ENCODE measurements at places on chromosomes 16 and 17.

DNA sequence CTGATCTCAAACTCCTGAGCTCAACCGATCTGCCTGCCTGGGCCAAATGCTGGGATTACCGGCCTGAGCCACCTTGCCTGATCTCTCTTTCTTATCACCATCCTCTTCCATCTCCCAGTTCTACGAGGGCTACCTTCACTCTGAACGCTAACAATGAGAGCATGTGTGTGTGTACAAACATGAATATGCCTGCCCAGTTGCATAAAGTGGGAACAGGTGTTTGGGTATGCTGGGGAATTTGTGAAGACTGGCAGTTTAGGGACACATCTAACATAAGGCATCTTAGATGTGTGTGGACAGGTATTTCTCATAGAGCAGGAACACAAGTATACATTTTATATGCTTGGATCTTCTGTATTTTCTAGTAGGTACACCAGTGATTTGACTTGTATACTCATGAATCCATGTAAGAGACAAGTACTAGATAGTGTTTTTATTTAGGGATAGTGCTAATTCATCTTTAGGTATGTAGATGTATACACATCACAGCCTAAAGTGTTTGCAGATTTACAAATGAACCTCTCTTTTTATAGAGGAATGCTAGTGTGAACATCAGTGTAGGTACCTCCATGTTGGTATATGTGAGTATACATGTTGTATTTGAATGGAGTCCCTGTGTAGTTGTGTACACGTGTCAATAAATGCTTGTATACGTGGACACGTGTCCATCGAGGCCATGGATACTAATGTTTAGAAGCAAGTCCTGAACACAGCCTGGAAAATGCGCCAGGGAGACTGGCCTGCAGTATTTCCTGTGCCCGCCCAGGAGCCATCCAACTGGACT is 1.2 kb upstream of the DLX4 start:
- DNase-seq, result no peak

DNA sequence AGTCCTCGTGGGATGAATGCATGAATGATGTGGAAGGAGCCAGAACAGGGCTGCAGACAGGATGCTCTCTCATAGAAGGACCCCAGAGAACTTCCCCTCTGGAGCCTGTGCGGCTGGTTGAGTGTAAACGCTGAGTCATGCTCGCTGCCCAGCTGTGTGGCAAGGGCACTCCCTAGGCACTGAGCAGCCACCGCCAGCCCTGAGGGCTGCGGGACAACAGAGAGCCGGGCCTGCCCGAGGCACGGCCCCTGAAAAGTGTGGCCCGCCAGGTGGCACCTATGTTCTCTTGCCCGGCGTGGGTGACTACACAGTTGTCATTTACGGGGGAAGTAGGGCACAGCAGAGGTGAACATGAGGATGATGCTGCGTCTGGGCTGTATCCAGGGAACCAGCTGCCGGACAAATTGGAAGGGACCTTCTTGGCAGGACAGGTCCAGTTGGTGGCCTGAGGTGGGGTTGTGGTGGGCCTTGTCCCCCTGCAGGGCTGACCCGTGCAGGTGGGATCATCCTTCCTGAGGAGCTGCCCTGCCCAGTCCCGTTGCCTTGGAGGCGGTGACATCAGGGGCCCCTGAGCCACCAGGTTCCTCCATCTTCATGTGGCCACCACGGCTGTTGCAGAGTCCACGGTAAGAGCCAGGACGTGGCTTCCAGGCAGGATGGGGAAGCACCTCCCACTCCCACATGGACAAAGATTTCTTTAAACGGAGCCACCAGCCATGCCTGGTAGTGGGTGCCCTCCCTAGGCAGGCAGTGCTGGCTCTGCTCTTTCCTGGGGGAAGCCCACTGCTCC is 94.8 kb upstream of the CBX4 start:
- no peak for DNase-seq

GRCh38 chr16:10511829-10512228 is 68.6 kb downstream of the EMP2 start:
- no peak for DNase-seq

- no peak for DNase-seq
These were observed 1.1 kb downstream of the MPP2 start for GRCh38 chr17:43905985-43906852.

- no peak for DNase-seq
These were observed 20.1 kb downstream of the HSD17B2 start for GRCh38 chr16:82055117-82055516.

- DNase-seq, result peak; percentile 95
These were observed at the start of gene SLC25A10 for GRCh38 chr17:81711814-81712467. Gene SLC25A10, plus strand, starts transcription at chr17:81712284. Its CDS starts 143 bp downstream, at chr17:81712427.

- no peak for DNase-seq
These were observed 3.6 kb upstream of the PHF12 start for GRCh38 chr17:28954886-28955285.

DNA sequence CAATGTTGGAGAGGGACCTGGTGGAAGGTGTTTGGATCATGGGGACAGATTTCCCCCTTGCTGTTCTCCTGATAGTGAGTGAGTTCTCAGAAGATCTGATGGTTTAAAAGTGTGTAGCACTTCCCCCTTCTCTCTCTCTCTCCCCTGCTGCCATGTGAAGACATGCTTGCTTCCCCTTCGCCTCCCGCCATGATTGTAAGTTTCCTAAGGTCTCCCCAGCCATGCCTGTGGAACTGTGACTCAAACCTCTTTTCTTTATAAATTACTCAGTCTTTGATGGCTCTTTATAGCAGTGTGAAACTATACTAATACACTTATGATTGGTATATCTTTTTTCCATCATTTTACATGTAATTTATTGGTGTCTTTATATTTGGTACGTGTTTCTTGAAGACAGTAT is 13.4 kb downstream of the ADGRG5 start:
- no peak for DNase-seq

DNA sequence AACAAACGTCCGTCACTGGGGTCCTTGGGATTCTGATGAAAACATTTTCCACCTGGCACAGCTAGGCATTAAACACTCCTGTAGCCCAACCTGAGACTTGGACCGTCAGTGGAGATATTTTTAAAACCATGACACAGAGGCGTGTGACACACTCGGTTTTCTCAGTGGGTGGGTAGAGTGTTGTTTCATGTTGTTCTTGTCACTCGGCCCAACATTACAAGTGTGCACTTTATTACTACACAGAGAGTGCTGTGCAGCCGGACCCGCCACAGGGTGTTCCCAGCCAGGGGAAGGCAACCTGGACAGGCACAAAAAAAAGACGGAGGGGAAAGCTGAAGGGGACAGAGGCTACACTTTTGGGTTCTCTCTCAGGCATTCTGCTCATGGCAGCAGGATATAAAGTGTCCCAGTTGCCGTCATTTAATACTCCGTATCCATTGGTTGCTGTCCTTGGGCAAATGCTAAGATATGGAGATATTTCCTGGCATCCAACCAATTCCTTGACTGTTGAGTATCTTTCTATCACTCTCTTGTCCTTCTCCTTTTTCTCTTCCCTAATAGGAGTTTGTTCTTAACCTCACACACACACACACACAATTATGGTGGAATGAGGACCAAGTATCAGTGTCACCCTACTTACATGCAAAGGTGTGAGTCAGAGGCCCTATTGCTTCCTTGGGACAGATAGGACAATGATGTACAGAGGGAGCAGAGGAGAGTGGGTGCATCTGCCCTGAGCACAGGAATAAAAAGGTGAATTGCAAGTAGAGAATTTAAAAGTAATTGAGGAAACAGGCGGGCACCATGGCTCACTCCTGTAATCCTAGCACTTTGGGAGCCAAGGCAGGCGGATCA is 154.1 kb upstream of the SOX9 start:
- DNase-seq, result no peak

- no peak for DNase-seq
These were observed 215.2 kb upstream of the IRX3 start for GRCh38 chr16:54501797-54502196.

DNA sequence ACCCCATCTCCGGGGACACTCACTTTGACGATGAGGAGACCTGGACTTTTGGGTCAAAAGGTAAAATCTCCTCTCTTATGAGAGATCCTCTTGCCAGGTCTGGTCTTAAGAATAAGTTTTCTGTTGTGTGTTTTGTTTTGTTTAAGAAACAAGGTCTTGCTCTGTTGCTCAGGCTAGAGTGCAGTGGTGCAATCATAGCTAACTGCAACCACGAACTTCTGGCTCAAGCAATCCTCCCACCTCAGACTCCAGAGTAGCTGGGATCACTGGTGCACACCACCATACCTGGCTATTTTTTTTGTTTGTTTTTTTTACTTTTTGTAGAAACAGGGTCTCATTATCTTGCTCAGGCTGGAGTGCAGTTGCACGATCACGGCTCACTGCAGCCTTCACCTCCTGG is 4.1 kb downstream of the MMP25 start:
- no peak for DNase-seq

- no peak for DNase-seq
These were observed 164.6 kb downstream of the CYLD start for GRCh38 chr16:50906454-50906853.

DNA sequence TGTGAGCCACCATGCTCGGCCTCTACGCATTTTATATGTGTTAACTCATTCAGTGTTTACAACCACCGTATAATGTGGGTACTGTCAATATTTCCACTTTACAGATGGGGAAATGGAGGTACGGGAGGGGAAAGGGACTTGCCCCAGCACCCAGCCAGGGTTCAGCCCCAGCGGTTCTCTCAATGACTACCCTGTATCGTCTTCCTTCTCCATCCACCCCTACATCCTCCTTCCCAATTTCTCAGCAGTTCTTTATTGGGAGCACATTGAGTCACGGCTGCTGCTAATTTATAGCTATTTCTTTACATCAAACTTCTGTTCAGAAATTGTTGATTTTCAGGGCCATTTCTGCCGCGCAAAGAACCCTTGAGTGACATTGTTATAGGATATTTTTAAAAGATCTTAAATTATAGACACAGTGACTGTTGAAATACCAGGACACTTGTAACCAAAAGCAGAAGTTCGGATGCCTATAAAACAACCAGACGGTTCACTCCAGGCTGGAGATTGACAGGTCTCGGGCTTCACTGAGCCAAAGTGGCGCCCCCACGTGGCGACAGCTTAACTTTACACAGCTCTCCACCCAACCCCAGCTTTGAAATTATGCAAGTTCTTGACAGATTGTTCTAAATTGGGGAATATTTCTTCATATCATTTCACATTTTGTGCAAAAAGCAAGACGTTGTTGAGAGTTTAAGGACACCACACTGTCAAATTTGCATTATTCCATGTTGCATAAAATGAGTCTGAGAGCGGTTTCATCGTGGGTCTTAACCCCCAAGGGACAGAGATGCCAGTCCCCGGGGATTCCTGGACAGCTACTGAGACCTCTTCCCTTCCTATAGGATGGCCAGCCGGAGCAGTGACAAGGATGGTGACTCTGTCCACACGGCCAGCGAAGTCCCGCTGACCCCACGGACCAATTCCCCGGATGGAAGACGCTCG is 11.8 kb downstream of the SYT17 start:
- peak; percentile 51 for DNase-seq

GRCh38 chr16:25771812-25772568 is 80.2 kb downstream of the HS3ST4 start:
- DNase-seq, result no peak

DNA sequence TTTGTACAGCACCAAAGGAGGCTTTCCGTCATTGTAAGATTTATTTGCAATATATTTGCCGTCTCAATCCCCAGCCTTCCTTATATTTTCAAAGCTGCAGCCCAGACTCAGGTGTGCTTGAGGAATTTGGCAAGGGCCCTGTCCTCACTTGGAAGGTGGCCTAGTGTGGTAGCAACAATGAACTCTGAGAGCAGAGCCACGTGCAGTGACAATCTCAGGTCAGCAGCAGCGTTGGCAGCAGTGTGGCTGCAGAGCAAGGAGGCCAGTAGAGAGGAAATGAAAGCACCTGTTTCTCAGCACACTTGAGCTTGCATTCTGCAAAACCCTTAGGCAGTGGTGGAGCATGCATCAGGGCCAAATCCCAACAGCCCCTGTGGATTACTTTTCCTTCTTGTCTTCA is 613.5 kb downstream of the RBFOX1 start:
- no peak for DNase-seq

DNA sequence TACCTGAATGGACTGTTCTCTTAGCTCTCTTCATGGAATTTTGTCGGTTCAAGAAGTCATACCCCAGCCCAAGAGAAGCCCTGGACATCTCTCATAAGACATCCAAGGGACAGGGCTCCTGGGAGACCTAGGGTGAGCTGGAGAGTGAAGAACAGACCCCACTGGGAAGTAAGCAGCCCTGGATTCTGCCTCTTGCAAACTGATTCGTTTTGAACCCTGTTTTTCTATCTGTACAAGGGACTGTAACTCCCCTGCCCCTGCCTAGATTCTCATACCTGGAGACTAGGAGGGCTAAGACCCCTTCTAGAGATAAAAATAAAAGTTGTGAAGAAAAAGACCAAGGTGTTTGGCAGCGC is 449 bp downstream of the CCL3L1 start:
- DNase-seq, result no peak

GRCh38 chr16:87853411-87854052 is 15.8 kb downstream of the SLC7A5 start:
- peak; percentile 93 for DNase-seq

DNA sequence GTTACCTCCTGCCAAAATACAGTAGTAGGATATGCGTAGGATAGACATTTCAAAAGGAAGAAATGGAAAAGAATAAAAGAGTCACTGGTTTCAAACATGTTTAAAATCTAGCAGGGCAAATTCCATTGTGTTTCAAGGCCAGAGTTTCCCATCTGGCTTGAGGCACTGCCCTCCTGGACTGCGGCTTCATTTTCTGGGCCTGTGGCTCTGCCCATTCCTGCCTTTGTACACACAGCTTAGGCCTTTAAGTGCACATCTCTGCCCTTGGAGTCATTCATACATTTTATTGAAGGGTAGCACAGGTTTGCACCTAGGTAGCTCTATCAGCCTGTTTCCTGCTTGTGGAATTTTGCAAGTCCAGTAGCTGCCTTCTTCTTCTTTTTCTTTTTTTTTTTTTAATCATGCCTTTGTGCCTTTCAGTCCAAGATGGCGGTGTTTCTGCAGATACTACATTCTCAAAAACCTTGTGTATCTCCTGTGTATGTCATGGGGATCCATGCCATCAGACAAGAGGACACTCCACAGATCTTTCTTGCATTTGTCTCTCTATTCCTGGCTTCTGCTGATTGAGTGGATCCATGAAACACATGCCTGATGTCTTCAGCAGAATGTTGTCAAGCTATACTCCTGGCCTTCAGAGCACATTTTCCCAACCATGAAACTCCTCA is 282.9 kb downstream of the BCAS3 start:
- DNase-seq, result peak; percentile 53

- no peak for DNase-seq
These were observed 3.8 kb downstream of the RAB37 start for GRCh38 chr17:74740641-74741387.

DNA sequence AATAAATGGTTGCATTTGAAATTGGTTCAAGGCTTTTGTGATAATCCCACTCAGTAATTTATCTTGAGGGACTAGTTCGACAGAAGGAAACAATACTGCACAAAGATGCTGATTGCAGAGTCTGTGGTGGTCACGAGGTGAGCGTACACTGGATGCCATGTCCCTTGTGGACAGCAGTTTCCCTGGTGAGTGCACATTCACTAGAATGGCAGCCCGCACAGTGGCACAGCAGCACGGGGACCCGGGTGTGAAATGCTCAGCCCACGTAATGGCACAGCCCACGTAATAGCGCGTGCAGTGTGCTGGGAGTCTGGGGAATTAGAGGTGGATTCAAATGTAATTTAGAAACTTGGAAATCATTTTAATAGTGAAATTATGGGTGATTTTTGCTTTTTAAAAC is 154.0 kb downstream of the LGALS9B start:
- DNase-seq, result no peak
